MCF 10A (cell line): ENCODE measurements at places on chromosomes 4 and X. TPM values are rescaled to one million over a fixed set of nuclear protein-coding genes. Genes with fewer than 3 reads are reported as not detected.
A peak's percentile ranks its signal among the peaks of the same experiment; 100 is the strongest.

DNA sequence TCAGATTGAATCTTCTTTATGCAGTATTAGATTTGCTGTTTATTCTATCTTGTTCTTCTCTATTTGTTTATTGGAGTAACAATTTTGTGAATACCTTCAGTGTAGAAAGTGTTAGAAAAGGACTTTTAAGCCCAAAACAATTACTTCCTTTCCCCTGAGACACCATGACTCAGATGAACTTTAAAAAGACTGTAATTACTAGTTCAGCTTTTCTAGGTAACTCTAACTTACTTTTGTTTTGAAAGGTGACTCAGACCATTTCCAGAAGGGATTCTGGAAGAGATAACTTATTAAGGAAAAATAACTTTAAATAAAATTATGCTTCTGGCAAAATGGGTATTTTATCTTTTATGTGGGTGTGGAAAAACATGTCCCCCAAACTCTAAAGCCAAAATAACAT, 561.5 kb upstream of the PCDH10 start:
- DNase-seq = peak; percentile 8

DNA sequence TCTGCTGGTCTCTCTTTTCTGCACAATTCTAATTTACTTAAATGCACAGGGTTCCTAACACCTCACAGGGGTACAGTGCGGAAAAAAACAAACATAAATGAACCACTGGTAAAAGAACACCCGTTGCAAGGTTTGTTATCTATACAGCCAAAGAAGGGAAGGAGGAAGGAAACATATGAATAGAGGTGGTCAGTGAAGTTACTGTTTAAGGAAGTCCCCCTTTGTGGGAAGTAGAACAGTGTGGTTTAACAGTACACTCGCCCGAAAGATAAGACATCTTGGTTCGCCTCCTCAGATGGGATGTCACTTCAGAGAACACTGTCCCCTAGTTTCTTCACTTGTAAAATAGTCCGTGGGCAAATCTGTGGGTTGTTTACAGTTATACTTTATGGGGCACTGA, 57.5 kb downstream of the TEC start:
- no peak for DNase-seq

DNA sequence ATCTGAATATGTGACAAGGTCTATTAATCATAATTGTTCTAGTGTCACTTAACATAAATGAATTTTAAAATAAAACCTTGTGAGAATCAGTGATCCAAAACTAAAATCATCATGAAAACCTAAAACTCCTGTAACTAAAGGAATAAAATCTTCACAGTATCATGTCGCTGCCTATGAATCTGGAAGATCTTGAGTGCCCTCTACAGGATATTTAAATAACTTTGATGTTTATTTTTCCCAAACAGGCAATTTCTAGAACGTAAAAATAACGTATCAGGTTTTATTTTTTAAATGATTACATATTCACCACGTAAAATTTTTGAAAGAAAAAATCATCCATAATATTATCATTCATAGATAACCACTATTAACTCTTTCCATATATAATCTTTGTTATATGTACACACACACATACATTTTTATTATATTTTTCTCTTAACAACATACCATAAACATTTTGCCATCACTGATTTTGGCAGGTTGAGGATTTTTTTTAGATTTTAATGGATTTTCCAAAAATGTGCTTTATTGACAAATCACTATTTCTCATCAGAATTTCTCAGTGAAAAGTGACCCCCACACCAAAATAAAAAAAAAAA, 79.6 kb downstream of the COMMD8 start:
- DNase-seq = peak; percentile 45

- no peak for DNase-seq
Observed at GRCh38 chr4:3520276-3520675, 11.9 kb downstream of the LRPAP1 start.

RNF212 gene
- total RNA-seq = not detected in 2 replicates
